Right ventricle myocardium inferior (tissue), 1 donor: ENCODE measurements at places on chromosomes 5 and 9. TPM values are rescaled to one million over a fixed set of nuclear protein-coding genes. Genes with fewer than 3 reads are reported as not detected.

The ARSK gene
- 4.7 TPM for total RNA-seq

The NUTM2G gene
- total RNA-seq = not detected

The CLK4 gene
- 20.5 TPM for total RNA-seq

The GRIN3A gene
- 0.92 TPM for total RNA-seq

The RXFP3 gene
- total RNA-seq = not detected

The RFK gene
- total RNA-seq = 23.9 TPM

The IL17B gene
- total RNA-seq = not detected

The APBB3 gene
- total RNA-seq = 10.6 TPM

The LRRC70 gene
- 1.0 TPM for total RNA-seq

The SHC3 gene
- total RNA-seq = 1.1 TPM

The CREBRF gene
- 23.9 TPM for total RNA-seq

The COL27A1 gene
- 9.8 TPM for total RNA-seq

The ERMP1 gene
- 19.9 TPM for total RNA-seq

The ANKRD31 gene
- 0.05 TPM for total RNA-seq

The DEPDC1B gene
- 0.22 TPM for total RNA-seq

The ARL10 gene
- 5.4 TPM for total RNA-seq

The FASTKD3 gene
- total RNA-seq = 7.9 TPM

The TMEM174 gene
- total RNA-seq = not detected

The MARCHF6 gene
- 161 TPM for total RNA-seq

The DMGDH gene
- total RNA-seq = 2.0 TPM

The ADAMTSL2 gene
- total RNA-seq = 9.5 TPM

The LCN6 gene
- total RNA-seq = 22.2 TPM

The AGXT2 gene
- not detected for total RNA-seq

The NRARP gene
- 4.7 TPM for total RNA-seq

The LPAR1 gene
- 13.8 TPM for total RNA-seq

The INSL4 gene
- not detected for total RNA-seq

The LURAP1L gene
- 1.9 TPM for total RNA-seq

The ZFP62 gene
- 14.7 TPM for total RNA-seq

The PKD2L2 gene
- 0.81 TPM for total RNA-seq

The CTSV gene
- total RNA-seq = not detected

The FOXI1 gene
- total RNA-seq = not detected

The TIGD6 gene
- total RNA-seq = 2.4 TPM

The SLC34A3 gene
- total RNA-seq = not detected

The GABRA1 gene
- total RNA-seq = not detected

The PLPP7 gene
- 107 TPM for total RNA-seq

The OR1J2 gene
- not detected for total RNA-seq

The ADAMTS13 gene
- 3.6 TPM for total RNA-seq
